ENCODE measurements at places on chromosomes 2 and 18.

DNA sequence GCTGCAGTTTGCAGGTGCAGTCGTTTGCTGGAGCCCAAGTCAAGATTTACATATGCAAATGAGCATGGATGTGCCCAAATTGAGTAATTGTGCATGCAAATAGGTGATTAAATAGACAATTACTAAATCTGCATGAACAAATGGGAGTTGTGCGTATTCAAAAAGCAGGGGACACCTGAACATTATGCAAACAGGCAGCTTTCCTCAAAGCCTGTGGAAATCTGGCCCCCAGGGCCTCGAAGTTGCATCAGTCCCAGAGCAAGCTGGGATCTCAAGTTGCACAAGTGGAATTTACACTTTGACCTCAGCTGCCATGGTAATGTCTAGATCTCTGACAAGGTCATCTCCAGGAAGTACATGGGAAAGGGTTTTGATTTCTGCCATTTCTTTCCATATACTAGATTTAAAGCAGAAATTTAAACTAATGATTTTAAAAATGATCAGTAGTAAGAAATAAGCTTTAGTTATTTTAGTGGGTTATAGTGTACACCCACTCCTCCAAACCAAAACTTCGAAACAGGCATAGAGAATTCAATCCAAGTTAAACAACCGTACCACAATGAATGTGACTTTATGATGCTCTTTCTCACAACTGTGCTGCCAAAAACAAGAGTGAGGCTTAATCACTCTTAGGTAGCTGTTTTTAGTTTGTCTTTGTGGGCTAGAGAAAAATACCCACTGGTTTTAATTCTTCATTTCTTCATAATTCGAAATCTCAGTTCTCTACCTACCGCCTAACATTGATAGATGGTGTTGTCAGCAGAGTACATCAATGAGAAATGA is 110.7 kb downstream of the RND3 start:
- DNase-seq: no peak

DNA sequence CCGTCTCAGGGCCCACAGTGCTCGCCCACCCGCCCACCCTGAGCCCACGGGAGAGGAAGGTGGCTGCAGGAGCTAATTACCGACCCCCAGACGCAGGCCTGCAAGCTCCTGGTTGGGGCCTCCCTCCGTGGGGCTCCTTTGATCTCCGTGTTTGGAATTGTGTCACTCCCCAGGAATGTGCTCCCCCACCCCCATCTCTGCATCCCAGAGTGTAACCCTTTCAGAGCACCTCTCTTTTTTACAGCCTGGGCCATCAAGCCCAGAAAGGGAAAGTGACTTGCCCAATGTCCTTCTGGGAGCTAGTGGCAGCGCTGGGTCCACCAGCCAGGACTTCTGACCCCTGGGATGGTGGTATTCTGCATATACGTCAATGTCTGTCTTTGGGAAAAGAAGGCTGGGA is 335.1 kb downstream of the CYRIA start:
- no peak for DNase-seq

GRCh38 chr2:32773448-32773808 is 145.6 kb downstream of the TTC27 start:
- no peak for DNase-seq

DNA sequence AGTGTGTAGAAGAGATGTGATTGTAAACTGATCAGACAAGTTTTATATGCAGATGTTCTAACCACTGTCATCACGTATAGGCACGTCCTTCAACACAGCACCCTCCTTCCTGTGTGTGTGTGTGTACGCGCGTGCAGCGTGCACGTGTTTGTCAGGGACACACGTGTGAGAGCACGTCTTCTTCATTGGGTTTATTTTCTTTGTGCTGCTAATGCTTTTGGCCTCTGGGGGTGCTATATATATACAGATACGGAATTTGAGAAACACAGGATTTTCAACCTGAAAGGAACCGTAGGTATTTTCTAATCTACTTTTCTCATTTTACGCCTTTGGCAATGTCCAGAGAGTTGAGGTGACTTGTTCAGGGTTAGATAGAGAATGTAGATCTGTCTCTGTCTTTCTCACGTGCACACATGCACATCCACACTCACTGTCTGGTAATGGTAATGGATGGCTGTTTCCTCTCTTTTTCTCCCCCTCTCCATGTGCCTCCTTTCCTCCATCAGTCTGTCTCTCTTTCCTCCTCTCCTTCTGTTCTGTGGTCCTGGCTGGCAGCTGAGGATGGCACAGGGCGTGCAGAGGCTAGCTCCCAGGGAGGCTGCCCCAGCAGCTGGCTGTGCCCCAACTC is 13.4 kb upstream of the CELF4 start:
- no peak for DNase-seq

- DNase-seq: no peak
These were observed 32.8 kb downstream of the PELI1 start for GRCh38 chr2:64111426-64111825.

- DNase-seq: no peak
These were observed 55.6 kb downstream of the INPP5D start for GRCh38 chr2:233115741-233116140.

- DNase-seq: no peak
These were observed 15.6 kb downstream of the TRABD2A start for GRCh38 chr2:84865181-84865783.

DNA sequence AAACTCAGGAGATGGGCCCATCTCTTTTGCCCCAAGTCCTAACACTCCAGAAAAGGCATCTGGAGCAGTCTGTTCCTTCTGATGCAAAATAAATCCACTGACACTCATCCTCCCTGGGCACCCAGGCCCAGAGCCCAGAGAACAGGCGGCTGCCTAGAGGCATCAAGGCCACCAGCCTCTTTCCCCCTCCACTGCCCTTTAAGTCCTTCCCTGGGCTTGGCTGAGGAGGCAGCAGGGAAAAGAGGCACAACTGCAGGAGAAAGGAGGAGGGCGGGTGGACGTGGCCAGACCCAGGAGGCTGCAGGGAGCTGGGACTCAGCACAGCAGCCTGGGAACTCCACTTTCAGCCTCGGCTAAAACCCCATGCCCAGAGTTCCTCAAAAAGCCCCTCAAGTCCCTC is 99.7 kb upstream of the ID2 start:
- DNase-seq: no peak

DNA sequence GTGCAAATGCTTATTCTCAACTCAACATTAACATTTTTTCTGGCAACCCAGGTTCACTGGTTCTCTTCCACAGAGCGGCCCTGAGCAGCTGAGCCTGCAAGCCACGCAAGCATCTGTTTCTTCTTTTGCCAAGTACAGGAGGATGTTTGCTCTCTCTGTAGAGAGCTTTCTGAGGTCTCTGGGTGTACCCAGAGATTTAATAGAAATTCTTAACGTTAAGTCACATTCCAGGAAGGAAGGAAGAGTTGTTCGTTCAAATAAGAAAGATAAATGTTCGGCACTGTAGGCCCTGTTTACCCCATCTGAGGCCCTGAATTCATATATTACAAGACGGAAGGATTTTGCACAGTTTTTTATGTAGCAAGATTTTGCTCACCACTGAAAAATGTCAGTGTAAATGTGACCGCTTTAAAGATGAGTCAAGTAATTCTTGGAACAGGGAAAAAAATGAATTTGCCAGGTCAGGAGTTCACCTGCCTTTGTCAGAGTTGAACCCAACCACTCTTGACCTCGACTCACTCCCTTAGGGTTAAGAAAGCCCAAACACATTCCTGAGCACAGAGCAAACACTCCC is 30.1 kb downstream of the KCTD18 start:
- no peak for DNase-seq

DNA sequence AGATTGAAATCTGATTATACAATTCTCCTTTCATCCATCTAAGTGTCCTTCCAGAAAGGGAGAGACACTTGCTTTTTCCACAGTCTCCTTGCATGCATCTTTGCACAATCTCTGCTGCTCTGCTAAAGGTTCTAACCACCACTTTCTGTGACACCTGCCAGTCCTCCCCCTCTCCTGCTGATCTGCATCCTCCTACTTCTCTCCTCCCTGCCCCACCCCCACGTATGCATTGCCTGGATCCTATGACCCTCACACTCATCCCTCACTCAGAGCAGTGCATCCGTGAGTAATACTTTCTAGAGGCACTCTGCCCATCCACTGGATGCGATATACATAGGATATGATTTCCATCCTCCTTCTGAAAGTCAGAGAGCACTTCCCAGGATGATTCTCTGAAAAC is 27.7 kb upstream of the TRAPPC8 start:
- no peak for DNase-seq

DNA sequence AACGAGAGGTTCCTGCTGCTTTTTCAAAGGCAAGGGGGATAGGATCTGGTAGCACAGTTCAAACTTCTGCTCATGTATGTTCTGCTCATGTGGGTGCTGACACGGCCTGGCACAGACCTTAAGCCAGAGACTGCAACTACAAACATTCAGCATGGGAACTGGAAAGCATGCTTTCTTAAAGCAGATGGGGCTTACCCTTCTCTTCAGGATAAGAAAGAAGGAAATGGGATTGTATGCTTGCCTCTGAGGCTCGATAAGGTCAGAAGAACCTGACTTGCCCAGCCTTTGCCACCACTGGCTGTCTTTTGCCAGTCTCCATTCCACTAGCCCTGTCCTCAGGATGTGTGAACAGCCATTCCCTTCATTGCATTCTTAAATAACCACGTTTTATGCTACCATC is 10.7 kb downstream of the DOCK10 start:
- no peak for DNase-seq

DNA sequence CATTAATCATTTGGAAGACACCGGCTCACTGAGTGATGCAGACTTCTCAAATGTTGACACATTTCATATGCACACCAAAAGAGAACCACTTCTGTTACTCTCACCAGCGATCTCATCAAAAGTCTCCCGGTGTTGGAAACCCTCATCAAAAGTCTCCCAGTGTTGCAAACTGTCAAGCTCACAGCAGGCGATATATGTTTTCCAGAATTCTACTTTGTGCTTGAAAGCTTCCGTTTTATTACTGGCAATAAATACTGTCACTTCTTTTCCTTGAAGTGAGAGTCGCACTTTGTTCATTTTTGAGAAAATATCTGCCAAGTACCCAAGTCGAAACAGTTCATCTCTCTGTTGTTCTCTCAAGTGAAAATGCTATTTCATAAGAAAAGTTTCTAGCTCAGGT is 20.5 kb downstream of the MLPH start:
- no peak for DNase-seq

GRCh38 chr2:26176279-26176615 is 3.4 kb downstream of the GAREM2 start:
- no peak for DNase-seq

- no peak for DNase-seq
These were observed 53.9 kb upstream of the STPG4 start for GRCh38 chr2:47208852-47209606.

DNA sequence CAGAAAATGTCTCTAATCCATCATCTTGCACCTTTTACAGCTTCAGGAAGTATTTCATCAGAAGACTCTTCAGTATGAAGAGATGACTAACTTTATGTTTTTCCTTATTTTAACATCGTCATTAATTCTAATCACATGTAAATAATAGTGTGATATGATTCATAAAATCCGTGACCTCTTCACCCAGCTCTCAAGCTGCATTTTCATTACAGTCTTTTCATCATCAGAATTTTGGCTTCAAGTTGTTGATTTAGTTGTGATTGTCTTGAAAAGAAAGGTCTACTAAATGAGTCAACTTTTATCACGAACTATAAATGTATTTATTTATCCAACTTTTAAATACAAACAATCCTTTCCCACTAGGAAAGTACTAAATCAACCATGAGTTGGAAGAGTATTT is 410.3 kb downstream of the LRP1B start:
- no peak for DNase-seq

- no peak for DNase-seq
These were observed 153.2 kb downstream of the WDR7 start for GRCh38 chr18:56804395-56804794.

DNA sequence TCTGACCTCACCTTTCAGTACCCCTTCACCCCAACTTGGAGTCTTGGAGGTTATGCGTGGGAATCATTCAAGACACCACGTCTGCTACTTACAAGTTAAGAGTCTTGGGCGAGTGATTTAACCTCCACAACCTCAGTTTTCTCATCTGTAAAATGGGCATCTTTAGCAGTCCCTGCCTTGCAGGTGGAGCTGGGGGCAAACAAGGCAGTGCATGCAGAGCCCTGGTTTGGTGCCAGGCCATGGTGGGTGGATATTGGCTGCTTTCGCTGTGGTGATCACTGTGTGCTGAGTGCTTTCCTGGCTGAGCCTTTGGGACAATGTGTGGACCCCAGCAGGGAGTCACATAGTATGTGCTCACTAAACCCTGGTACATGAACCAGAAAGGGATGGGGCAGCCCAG is 20.4 kb upstream of the PTMA start:
- no peak for DNase-seq

DNA sequence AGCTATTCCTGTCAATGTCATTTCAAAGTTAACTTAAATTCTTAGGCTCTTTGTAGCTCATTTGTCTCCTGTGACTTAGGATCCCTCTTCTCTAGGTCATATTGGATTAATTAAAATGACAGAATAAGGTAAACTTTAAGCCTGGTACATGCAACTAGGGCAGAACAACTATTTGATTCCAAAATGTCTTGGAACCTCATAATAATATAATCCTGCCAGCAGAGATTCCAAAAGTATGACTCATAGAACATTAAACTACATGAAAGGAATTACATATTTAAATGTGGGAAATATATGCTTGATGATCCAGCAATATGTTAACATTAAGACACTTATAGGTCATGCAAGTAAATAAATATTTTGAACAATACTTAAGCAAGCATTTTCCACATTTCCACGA is 63.3 kb downstream of the COL3A1 start:
- no peak for DNase-seq

GRCh38 chr2:149200109-149200520 is 130.3 kb upstream of the LYPD6 start:
- DNase-seq: no peak

DNA sequence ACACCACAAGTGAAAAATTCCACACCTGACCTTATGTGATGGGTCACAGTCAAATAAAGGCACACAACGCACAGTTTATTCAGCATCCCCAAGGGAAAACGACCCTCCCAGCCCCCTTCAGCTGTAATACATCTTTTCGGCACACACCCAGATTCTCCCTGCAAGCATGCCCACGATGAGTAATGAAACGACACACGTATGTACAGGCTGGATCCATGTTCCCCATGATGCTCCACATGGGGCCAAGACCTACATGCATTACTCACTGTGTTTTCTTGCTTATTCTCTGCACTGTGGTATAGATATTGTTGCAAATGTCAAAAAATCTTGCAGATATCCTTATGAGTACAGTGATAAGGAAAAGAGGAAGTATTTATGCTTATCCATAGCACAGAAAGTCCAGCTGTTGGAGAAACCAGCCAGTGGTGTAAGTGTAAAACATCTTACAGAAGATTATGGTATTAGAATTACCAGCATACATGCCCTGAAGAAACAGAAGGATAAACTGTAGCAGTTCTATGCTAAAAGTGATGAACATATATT is 32.5 kb upstream of the SGPP2 start:
- no peak for DNase-seq

DNA sequence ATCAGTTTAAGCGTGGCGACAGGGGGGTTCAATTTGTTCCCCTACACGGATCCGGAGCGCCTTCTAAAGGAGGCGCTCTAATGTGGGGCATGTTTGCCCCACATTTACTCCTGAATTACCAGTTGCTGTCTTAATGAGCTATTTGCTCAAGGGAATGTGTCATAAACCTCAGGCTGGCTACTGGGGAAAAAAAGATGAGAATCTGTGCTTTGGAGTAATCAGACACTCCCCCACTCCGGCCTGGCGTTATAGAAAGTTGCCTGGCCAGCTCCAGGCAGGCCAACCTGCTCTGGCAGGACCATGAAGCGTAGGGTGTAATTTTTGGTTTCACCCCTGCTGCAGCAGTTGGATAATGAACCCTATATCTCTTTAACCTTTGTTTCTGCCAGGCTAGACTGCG is 31.0 kb upstream of the MAP3K20 start:
- DNase-seq: no peak

- no peak for DNase-seq
These were observed 249.0 kb downstream of the TRIB2 start for GRCh38 chr2:12965540-12966269.

- DNase-seq: no peak
These were observed 2.3 kb downstream of the MEIS1 start for GRCh38 chr2:66437109-66437690.
